ENCODE measurements at places on chromosomes 3 and 15.

GRCh38 chr3:176513604-176514003 is 683.7 kb downstream of the TBL1XR1 start:
- DNase-seq = no peak

GRCh38 chr3:141669434-141669833 is 68.7 kb upstream of the RNF7 start:
- no peak for DNase-seq

GRCh38 chr3:23103764-23104163 is 99.4 kb upstream of the UBE2E2 start:
- DNase-seq = no peak

GRCh38 chr3:147418371-147418781 is 9.2 kb downstream of the ZIC1 start:
- no peak for DNase-seq

DNA sequence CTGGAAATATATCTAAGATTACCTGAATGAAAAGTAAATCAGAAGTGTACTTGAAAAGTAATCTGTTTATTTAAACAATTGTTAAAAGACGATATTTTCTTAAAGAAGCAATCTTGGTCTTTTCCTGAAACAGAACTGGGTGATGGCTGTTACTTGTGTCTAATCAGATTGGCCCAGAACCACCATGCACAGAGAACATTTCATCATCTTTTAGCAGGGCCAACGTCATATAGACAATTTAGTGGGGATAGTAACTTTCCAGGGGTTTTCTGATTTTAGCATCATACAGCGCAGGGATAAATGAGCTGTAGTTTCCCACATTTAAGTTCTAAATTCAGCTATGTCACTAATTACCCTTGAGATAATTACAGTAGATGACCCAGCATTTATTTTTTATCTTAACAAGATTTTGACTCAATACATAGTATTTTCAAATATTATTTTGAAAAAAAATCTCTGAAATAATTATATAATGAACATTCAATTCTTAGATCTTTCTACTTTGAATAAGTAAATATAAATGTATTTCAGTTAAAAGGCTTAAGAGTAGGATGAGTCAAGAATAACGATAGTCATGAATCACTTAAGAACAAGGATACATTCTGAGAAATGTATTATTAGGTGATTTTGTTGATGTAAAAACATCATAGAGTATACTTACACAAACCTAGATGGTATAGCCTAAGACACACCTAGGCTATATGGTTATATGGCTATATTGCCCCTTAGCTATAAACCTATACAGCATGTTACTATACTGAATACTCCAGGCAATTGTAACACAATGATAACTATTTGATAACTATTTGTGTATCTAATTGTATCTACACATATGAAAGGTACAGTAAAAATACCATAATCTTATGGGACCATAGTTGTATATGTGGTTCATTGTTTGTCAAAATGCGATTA is 103.8 kb upstream of the MME start:
- DNase-seq = no peak
